RKO (cell line): ENCODE measurements at places on chromosomes 4 and X.

- no peak for DNase-seq
Measured at GRCh38 chr4:71537551-71538065, 198.8 kb downstream of the SLC4A4 start.

- DNase-seq: no peak
Measured at GRCh38 chr4:55116450-55116849, 8.9 kb downstream of the KDR start.

DNA sequence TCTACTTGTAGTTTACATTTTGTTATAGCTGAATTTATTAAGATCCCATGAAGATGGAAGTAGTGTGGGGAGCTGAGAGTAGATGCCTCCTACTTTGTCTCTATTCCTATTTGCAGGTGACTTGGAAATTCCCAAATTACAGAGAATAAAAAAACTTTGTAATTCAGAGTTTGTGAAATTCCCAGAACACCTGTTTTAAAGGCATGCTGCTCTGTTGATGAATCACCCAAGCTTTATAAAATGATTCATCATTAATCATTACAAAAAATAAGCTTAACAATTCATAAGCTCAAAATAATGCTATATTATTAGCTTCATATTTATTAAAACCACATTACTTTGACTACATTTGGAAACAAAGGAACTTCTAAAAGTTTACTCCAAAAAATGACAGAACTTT is 856.3 kb downstream of the RPA4 start:
- peak; percentile 12 for DNase-seq

DNA sequence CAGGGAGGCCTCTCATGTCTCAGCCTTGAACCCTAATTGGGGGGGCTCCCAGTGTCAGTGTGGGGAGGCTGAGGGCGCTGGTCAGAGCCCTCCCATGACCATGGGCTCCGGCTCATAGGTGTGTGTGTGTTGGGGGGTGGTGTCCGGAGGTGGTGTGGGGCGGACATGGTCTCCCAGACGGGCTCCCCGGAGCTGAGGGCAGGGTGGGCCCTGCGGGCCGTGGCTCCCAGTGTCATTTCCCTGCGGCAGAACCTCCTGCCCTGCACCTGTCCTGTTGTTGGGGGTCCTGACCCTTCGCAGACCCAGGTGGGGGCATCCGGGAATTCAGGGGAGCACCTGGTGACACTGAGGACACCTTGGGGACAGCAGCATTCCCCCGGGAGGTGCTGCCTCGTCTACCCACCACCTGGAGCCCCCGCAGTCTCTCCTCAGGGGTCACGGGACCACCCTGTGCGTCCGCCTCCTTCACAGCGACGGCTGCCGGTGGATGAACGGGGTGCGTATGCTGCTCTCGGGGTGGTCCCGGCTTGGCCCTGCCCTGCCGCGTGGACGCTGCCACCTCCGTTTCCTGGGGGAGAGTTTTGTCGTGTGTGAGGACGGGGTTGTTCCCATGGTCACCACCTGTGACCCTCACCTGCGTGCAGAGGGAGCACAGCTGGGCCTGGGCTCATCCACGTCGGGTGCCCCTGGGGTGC is 14.5 kb upstream of the GTPBP6 start:
- no peak for DNase-seq

- no peak for DNase-seq
Measured at GRCh38 chrX:63718010-63718694, 66.9 kb downstream of the ARHGEF9 start.

GRCh38 chr4:116027311-116027710 is 913.9 kb upstream of the NDST4 start:
- DNase-seq: no peak
